ENCODE measurements at places on chromosomes 11 and 22.

GRCh38 chr22:32723643-32724042 lies 77.9 kb upstream of the TIMP3 start:
- peak; percentile 87 for DNase-seq

- peak; percentile 81 for DNase-seq
Measured at GRCh38 chr11:73647459-73648100, 1.2 kb downstream of the PLEKHB1 start.

DNA sequence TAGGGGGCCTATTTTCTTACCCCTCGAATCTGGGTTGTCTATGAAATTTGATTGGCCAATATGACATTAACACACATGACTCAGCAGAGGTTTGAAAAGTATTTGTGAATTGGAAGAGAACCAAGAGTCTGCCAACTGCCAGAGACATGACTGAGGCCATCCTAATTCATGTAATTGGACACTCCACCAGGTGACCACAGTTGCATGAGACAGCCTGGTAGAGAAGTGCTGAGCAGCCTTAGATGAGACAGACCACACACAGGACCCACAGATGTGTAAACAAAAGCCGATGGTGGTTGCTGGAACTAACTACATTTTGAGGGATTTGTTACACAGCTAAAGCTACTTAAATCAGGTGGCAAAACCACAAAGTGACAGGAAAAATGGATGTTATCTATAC lies 855 bp upstream of the MS4A5 start:
- peak; percentile 2 for DNase-seq

DNA sequence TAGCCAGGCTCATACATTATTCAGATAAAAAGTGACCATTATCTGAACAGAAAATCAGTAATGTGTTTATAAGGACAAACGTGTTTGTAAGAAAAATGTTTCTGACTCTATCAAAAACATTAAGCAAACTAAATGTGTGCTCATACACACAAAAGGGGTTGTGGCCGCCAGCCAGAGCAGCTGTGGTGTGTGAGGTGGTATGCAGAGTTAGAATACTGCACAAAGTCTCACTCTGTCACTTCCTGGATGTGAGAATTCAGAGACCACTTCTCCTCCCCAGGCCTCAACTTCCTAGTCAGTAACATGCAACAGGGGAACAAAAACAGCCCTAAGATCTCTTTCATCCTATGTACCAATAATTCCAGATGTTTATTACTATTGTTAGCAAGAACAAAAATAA lies 9.4 kb downstream of the OR5B21 start:
- no peak for DNase-seq

DNA sequence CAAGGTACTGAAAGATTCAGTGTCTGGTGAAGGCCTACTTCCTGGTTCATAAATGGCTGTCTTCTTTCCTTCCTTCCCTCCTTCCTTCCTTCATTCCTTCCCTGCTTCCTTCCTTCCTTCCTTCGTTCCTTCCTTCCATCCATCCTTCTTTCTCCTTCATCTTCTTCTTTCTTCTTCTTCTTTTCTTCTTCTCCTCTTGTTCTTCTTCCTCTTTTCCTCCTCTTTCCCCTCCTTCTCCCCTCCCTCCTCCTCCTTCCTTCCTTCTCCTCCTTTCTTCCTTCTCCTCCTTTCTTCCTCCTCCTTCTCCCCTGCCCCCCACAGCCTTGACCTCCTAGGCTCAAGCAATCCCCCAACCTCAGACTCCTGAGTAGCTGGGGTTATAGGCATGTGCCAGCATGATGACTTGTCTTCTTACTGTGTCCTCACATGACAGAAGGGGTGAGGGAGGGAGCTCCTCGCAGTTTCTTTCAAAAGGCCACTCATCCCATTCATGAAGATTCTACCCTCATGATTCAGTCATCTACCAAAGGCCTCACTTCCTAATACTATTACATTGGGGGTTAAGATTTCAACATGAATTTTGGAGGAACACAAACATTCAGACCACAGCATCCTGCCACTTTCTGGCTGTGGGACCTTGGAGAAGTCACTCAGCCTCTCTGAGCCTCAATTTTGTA lies 22.6 kb upstream of the CCDC134 start:
- DNase-seq, result no peak

GRCh38 chr11:85759915-85760314 lies 51.0 kb downstream of the SYTL2 start:
- DNase-seq, result peak; percentile 86

DNA sequence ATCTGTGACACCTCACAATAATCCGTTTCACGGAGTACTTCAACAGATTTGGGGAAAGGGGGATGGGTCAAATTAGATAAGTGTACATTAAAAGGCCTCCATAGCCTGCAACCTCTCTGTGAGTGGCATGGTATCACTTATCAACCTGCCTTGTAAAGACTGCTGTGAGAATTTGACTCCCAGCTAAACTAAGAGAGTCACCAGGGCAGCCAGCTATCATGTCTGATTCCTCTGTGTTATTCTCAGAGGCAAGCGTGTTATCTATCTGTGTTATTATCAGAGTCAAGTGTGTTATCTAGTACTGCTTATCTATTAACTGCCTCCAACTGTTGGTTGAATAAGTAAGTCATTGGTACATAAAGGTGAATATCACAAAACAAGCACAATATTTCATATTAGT lies 4.1 kb upstream of the FAM83F start:
- no peak for DNase-seq

DNA sequence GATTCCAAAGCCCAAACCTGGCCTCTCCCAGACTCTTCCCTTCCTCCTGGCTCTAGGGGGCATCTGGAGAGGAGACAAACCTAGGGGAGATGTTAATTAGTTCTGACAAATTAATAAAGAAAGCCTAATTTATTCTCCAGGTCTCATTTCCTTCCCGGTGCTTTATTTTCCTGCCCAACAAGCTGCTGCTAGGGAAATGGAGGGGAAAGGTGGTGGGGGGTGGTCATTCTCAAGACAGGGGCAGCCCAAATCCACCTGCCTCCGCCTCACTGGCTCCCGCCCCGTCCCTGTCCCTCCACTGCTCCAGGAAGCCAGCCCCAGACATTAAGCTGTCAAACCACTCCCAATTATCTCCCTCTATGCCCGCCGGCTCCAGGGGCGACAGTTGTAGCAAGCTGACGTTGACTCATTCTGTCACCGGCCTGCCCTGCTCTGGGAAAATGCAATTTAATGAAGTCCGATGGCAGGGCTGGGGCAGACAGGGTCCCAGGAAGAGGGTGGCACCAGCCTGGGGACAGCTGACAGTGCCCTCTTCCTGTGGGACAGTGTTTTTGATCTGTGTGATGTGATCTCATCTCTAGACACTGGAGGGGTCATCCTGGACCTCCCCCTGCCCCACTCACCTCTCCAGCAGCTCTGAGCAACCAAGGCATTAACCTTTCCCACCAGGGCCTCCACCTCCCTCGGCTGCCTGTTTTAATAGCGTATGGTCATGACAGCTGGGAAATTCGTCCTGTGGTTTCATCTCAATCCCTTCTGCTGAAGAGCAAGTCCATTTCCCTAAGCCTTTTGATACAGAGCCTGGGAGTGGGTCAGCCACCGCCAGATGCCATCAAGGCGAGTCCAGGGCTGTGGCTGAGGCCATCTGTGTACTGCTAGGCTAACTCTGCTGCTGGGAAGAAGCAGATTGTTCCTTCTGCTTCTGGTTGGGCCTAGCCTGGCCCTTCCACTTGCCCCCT lies 27.1 kb downstream of the NECTIN1 start:
- peak; percentile 45 for DNase-seq

DNA sequence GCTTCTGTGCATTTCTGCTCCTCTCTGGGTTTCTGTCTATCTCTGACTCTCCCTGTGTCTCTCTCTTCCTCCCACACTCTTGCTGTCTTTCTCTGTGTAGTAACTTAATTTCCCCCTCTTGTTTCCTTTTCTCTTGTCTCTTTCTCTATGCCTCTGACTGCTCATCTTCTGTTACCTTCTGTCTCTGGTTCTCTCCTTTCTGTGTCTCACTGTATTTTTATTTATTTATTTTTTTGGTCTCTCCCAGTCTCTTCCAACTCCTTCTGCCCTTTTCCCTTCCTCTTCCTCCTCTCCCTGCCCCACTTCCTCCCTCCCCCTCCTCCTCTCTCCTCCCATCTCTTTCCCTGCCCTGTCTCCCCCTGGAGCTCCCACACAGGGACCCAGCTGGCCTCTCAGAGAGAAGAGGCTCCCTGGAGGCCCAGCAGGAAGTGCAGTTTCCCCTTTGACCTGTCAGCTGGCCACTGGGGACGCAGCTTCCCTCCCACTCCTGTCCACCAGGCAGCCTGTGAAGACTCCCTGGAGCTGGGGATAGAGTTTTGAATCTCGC lies 38.3 kb upstream of the MYH9 start:
- DNase-seq, result peak; percentile 42

GRCh38 chr11:130426223-130426836 lies 2.1 kb downstream of the ADAMTS8 start:
- DNase-seq, result no peak

DNA sequence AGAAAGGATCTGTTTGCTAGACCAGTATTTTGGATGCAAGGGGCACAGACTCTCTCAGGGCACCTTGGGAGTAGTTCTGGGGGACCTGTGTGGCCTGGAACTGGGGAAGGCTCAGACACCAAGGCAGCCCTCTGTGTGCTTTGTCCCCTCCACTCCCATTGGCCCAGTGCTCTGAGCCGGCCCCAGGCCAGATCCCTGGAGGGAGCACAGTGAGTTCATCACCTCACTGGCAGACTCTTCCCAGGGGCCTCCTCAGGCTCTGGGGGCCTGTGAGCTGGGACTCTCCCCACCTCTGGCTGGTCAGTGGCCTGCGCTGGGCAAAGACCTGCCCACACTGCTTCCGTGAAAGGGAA lies 51.7 kb downstream of the CHRDL2 start:
- no peak for DNase-seq

DNA sequence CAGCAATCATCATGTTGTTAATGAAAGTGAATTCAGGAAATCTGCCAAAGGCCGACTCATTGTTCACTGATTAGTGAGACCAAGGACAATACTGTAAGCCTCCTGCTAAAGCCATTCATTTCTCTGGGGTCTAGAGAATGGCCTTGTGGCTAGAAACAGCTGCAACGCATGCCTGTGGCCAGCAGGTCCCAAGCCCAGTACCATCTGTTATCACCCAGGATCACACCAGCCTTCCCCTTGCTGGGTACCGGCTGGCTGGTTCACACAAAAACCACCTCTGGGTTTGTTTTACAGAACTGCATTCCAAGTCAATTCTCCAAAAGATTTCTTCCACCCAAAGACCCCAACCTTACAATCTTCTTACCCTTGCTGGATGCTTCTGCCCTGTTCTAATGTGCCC lies 1.1 kb downstream of the PLAAT5 start:
- peak; percentile 63 for DNase-seq

Data from iris pigment epithelial cell (primary cell).